Fibroblast of the conjunctiva (primary cell): ENCODE measurements at places on chromosomes 1 and 21.

GRCh38 chr1:183466781-183467180 lies 5.5 kb upstream of the SMG7 start:
- DNase-seq, result no peak

GRCh38 chr1:13782634-13783360 lies 82.8 kb downstream of the PRDM2 start:
- DNase-seq, result no peak

DNA sequence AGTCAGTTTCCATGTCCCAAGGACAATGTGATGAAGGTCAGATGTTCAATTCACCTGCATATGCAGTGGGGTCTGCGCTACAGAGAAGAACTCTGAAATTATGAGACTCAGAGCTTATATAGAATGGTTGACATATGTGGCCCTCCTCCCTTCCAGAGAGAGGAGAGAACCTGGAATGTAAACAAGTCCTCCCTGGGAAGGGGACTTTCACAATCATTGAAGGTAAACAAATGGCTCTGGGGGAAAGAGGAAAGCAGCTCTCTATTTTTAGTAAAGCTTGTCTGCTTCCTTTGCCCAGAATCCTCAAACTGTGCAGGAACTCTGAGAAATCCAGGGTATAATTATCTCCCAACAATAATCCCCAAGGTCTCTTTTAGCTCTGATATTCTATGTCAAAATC lies 9.8 kb downstream of the OVGP1 start:
- no peak for DNase-seq

DNA sequence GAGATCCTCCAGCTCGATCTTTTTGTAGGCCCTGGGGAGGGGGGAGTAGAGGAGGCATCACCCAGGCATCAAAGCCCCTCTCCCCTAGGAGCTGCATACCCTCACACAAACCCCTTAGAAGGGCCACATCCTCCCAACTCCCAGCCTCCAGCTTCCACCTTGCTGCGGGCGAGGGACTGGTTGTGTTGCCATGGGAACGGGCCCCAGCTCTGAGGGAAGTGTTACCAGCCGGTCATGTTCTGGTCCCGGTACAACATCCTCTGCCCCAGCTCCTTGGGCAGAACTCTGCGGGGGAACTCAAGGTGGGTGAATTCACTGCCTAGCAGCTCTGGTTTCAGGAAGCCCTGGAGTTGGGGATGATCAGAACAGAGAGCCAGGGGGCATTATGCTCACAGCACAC lies 4.1 kb downstream of the PPM1J start:
- DNase-seq, result no peak

DNA sequence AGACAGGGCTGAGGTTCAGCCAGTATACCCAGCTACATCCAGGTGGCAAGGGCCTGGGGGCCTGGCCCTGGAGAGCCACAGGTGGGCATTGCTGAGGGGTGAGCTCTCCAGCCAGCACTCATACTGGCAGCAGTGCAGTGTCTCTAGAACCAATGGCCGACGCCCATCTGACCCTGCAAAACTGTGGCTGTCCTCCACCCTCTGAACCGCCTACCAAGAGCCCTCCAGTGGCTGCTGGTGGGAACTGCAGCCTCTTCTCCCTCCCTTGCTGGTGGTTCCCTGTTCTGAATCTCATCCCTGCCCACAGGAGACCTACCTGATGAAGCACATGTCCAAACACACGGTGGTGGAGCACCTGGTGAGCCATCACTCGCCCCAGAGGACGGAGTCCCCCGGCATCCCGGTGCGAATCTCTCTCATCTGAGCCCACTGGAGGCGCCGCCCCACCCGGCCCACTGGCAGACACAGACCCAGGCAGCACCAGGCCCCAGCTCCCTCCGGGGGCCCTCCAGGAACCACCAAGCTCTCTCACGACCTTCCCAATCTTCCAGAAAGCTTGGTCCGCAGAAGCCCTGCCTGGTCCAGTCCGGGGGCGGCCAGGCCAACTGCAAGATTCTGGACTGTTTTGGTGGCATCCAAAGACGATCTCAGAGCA lies 22.1 kb downstream of the A3GALT2 start:
- DNase-seq, result peak; percentile 47

GRCh38 chr1:30524840-30525617 lies 198.4 kb downstream of the MATN1 start:
- DNase-seq, result no peak

GRCh38 chr1:233732206-233732605 lies 118.3 kb downstream of the KCNK1 start:
- DNase-seq, result no peak

DNA sequence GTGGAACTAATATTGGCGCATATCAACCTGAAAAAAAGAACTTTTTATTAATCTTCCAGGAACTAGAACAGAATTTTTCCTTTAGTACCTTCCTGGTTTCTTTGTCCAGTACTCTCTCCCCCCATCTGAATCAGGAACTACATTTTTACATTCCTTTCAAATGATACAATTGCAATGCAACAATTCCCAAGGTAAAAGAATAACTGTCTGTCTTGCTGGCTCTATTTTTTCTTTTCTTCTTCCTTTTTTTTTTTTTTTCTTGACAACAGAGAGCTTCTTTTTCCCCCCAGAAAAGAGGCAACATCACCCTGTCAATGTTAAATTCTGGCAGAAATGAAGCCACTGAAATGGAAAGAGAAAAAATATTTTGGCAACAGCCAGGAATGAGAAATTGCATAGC lies 4.5 kb upstream of the CD101 start:
- DNase-seq, result no peak

DNA sequence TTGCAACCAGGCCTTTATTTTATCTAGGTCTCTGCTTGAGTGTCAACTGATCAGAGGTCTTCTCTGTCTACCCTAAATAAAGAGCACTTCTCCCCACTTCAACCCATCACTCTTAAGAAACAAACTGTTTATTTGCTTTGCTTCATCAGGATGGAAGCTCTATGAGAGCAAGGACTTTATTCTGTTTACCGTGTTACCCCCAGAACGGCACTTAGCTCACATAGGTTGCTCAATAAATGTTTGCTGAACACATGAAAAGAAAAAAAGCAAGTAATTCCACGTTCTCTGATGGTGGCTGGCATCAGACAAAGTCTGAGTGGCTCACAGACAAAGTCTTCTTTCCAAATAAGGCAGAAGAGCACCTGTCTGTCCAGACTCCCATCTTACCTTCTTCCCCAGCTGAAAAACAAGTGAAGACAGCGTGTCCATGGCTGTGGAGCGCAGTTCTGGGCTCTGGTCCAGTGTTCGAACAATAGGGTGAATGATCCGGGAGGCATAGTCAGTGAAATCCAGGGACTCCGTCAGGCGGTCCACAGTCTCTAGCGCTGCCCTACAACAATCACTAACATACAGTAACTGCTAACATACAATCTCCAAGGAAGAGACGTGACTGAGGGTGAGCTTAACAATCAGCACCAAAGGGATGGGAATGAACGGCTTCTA lies 22.9 kb downstream of the ANGPTL7 start:
- DNase-seq, result no peak

- no peak for DNase-seq
Measured at GRCh38 chr1:91245435-91245834, 159.2 kb downstream of the HFM1 start.

GRCh38 chr1:23576338-23577055 lies 17.2 kb upstream of the ID3 start:
- no peak for DNase-seq

- no peak for DNase-seq
Measured at GRCh38 chr1:9121496-9122409, 7.1 kb downstream of the GPR157 start.

GRCh38 chr1:64236541-64236954 lies 33.1 kb downstream of the UBE2U start:
- no peak for DNase-seq

- DNase-seq, result no peak
Measured at GRCh38 chr1:231970684-231971083, 344.1 kb downstream of the DISC1 start.

DNA sequence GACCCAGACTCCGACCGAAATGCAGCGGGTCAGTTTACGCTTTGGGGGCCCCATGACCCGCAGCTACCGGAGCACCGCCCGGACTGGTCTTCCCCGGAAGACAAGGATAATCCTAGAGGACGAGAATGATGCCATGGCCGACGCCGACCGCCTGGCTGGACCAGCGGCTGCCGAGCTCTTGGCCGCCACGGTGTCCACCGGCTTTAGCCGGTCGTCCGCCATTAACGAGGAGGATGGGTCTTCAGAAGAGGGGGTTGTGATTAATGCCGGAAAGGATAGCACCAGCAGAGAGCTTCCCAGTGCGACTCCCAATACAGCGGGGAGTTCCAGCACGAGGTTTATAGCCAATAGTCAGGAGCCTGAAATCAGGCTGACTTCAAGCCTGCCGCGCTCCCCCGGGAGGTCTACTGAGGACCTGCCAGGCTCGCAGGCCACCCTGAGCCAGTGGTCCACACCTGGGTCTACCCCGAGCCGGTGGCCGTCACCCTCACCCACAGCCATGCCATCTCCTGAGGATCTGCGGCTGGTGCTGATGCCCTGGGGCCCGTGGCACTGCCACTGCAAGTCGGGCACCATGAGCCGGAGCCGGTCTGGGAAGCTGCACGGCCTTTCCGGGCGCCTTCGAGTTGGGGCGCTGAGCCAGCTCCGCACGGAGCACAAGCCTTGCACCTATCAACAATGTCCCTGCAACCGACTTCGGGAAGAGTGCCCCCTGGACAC lies 534 bp downstream of the C1orf56 start:
- peak; percentile 40 for DNase-seq

DNA sequence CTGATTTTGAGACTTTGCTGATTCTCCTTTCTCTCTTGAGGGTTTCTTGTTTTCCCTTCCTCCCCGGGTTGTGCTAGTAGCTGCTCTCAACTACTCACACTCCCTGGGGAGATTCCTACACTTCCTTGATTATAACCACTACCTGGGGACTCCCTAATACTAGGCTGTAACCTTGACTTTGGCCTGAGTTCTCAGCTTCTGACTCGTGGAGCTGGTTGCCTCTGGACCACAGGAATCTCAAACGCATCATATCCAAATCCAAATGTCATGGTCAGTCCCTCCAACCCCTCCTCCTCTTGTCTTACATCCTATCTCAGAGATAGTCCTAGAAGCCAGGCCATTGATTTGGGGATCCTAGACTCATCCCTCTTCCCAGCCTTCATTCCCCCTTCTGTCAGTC lies 12.0 kb downstream of the MOV10 start:
- DNase-seq, result no peak

DNA sequence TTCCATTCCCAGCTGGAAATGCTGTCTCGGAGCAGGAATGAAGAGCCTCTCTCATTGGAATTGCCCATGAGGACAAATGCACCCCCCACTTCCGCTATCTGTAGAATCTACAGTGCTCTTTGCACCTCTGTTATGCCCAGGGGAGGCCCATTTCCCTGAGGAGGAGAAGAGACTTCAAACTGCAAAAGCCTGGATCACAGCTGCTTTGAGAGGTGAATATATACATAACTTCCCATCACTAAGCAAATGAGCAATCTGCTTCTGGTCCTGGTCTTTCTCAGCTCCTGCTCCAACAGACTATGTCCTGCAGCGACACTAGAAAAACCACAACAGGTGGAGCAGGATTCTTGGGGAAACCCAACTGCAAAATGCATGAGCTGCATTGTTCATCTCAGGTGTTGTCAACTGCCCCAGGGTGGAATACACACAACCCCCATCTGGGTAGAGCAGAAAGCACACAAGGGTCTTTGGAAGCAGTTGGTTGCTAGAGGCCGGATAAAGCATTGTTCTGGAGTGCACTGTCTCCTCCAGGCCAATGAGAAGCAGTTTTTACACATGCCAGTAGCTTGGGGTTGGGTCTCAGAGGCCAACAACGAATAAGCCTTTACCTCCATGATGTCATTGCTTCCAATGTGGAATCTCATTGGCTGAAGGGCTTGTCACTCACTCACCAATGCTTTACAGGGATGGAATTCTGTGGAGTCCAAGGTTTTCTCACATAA lies 67.7 kb upstream of the RAB4A start:
- no peak for DNase-seq

- DNase-seq, result no peak
Measured at GRCh38 chr1:69126796-69127195, 440.9 kb upstream of the LRRC7 start.

DNA sequence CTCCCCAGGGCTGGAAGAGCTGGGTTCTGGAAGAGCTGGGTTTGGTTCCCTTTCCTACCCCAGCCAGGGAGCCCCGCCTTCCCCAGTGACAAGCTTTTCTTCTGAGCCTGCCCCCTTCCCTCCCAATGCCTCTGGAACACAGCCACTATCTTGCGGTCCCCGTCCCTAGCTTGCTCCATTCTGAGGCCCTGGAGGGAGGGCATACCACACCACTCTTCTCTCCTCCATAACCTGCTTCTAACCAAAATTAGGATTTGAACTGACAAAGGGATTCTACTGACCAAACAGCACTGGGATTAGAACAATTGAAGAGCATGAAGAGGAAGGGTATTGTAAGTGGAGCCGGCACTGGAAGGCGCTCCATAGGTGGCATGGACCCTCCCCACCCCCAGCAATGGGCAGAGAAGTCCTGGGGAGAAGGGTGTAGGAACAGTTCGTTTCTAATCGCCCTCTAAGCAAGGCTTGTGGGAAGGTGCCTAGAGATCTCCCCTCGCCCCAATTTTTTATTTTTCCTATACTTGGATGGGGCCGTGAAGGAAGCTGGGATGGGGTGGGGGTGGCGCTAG lies 690 bp downstream of the C1orf216 start:
- peak; percentile 47 for DNase-seq

- no peak for DNase-seq
Measured at GRCh38 chr21:38857152-38857825, 51.6 kb downstream of the ETS2 start.

DNA sequence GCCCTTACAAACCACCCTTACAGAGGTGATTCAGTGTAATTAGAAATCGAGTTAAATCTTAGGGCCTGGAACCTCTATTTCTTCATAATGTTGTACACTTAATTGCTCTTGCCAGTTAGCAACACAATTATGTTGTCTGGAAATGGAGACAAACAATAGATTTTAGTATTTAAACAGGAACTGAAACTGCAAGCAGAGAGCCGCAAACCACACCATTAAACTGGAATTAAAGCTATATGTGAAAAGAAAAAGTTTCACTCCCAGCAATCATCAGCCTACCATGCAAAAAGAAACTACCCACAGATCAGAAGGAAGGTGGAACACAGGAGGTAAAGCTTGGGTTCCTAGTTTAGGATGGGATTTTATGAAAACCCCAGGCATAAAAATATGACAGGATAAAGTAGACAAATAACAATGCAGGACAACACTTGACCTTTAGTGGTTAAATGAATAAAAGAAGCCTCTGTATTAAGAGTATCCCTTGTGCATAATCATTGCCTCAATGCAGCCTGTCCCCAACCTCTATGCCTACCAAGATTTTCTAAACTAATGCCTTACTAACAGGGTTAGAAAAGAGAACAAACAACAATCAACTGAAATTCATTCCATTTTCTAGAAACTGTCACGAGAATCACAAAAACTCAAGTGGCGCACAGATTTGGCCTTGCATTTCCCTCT lies 304.3 kb upstream of the ESRRG start:
- no peak for DNase-seq
